ENCODE measurements at places on chromosomes 4 and X. TPM values are rescaled to one million over a fixed set of nuclear protein-coding genes. Genes with fewer than 3 reads are reported as not detected.

- DNase-seq: no peak
Measured at GRCh38 chr4:32340591-32340990, 1620.4 kb downstream of the PCDH7 start.

- DNase-seq: no peak
Measured at GRCh38 chrX:155105919-155106318, 34.6 kb downstream of the BRCC3 start.

GRCh38 chr4:158236304-158237030 is 26.2 kb downstream of the TMEM144 start:
- DNase-seq: no peak

The F8 gene
- 0.50 TPM for total RNA-seq

DNA sequence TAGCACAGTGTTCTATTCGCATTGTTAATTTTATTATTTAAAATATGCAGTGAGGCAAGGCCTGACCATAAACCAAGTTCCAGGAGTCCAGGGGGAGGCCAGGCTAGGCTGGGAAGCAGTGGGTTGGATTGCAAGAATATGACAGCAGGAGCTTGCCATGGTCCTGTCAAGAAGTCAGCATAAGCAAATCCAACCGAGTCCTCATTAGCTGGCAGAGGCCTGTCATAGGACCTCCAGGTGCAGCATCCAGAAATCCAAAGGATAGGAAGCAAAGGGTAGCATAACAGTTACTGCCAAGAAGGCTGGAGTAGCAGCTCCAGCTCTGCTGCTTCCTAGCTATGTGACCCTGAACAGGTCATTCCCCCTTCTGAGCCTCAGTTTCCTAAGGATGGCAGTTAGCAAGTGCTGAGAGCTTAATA is 13.4 kb downstream of the PJA1 start:
- no peak for DNase-seq

The EPHA5 gene
- 6.0 TPM for total RNA-seq

GRCh38 chr4:70678383-70678999 is 9.8 kb upstream of the UTP3 start:
- DNase-seq: no peak

GRCh38 chr4:617644-618641 is 7.4 kb upstream of the PDE6B start:
- no peak for DNase-seq

GRCh38 chrX:36528661-36529060 is 479.5 kb upstream of the FAM47C start:
- no peak for DNase-seq

GRCh38 chr4:1711055-1711570 is 1.0 kb downstream of the SLBP start:
- DNase-seq: no peak

The FGG gene
- total RNA-seq: 0.45 TPM

The MAOB gene
- not detected for total RNA-seq

GRCh38 chrX:120755066-120755846 is 120.4 kb downstream of the CT47B1 start:
- DNase-seq: no peak

DNA sequence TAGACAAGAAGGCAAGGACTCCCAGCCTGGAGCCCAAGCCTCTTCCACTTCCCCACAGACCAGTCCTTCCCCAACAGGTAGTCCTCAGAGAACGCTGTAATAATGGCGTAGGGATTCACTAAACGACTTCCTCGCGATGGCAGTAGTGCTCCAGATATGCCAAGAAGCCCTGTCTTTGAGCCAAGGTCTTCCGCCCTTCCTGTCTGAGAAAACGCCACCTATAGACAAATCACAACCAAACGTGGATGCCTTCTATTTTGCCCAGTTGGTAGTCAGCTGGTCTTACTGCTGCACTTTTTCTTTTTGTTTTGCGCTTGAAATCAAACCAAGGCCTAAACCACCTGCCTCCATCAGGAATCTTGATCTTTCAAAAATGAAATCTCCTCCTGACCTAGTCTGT is 203.3 kb downstream of the OR13H1 start:
- DNase-seq: peak; percentile 94

- DNase-seq: no peak
Measured at GRCh38 chrX:70480660-70481018, 36.0 kb downstream of the DLG3 start.

GRCh38 chr4:5368426-5368825 is 317.1 kb downstream of the STK32B start:
- DNase-seq: no peak

The BMPR1B gene
- 9.5 TPM for total RNA-seq

The MAMLD1 gene
- 0.16 TPM for total RNA-seq

- DNase-seq: no peak
Measured at GRCh38 chr4:24226023-24226422, 336.2 kb upstream of the PPARGC1A start.

The CSN1S1 gene
- not detected for total RNA-seq

GRCh38 chrX:45070116-45071007 is 130.3 kb downstream of the DIPK2B start:
- peak; percentile 65 for DNase-seq

DNA sequence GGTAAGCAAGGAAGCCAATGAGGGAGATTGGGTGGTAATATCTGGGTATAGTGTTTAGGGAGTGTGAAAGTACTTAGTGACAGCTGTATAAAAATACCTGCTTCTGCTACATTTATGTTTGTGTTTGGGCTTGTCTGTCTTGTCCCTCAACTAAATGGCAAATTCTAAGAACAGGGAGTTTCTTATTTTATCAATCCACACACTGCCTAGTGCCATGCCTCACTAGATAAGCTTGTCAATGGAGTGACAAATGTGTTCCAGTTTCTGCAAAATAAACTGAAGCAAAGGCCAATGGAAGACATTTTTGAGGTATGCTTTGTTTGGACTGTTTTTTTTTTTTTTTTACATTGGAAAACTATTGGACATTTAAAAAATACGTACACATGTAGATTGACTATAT is 418.0 kb downstream of the SH2D1A start:
- DNase-seq: no peak

The SMR3B gene
- total RNA-seq: not detected

The ADH1B gene
- total RNA-seq: not detected

- DNase-seq: peak; percentile 84
Measured at GRCh38 chr4:27861381-27861787, 1000.7 kb downstream of the STIM2 start.

DNA sequence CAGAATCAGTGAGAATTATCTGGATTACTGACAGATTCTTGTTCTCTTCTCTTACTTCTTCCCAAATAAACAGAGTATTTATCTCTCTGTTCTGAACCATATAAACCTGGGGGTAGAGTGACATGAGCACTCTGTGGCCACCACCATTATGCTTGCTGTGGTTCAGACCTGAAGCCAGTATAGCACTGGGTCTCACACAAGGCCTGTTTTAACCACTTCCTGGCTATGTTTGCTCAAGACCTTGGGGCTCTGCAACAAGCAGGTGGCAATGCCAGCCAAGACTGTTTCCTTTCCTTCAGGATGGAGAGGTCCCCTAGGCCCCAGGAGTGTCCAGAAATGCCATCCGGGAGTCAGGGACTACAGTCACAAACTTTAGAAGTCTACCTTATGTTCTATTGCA is 21.7 kb upstream of the HEPH start:
- DNase-seq: no peak

The KLB gene
- total RNA-seq: not detected

- no peak for DNase-seq
Measured at GRCh38 chr4:175090116-175090515, 172.0 kb downstream of the ADAM29 start.

The TCP11X2 gene
- not detected for total RNA-seq

DNA sequence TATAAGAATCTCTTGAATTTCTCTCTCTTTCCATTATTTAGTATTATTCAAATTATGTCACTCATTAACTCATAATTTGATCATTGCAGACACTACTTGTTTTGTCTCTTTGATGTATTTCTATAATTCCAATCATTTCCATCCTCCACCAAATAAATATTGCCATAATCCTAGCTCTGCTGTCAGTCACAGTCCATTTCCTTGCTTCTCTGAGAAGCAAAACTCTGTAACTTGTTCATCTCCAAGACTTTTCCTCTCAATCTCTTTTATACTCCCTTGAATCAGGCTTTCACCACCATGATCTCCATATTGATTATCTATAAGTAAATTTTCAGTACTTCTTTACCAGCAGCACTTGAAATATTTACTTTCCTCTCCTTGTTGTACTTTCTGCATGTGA is 135.9 kb downstream of the SCLT1 start:
- no peak for DNase-seq

- DNase-seq: no peak
Measured at GRCh38 chr4:6956434-6957147, 47.0 kb downstream of the TBC1D14 start.

- DNase-seq: no peak
Measured at GRCh38 chr4:181745933-181746625, 497.1 kb upstream of the TENM3 start.

The FAM9C gene
- total RNA-seq: not detected

The DOK7 gene
- total RNA-seq: not detected

DNA sequence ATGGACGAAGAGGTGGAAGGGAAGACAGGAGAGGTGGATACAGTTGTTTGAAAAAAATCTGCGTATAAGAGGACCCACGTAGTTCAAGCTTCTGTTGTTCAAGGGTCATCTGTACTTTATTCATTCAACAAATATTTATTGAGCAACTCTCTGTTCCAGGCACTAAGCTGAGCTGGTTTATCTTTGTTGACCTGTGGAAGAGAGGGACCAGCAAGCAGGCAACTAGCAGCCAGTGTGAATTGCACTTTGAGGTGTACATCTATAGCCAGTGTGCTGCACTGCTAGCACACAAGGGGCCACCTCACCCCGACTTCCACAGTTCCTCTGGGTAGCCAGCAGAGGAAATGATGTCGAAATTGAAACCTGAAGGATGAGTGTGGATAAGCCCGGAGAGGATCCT is 191.4 kb downstream of the SOWAHB start:
- no peak for DNase-seq

DNA sequence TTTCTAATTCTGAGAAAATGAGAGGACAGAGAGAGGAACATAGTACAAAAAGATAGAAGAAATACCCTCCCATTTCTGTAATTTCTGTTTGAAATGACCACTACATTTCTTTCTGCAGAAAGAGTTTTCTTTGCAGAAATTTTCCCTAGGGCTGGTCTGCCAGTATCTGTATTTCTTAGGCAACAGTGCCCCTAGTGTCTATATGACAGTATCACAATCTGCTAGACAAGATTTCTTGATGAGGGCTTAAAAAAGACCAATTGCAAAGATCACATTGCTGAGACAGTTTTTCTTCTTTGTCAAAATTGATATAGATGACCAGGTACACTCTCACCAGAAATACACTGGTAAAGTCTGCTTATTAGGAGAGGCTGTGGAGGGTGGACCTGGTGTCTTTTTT is 81.0 kb upstream of the ZDHHC15 start:
- peak; percentile 47 for DNase-seq

GRCh38 chrX:39242187-39242586 is 440.9 kb downstream of the MID1IP1 start:
- DNase-seq: peak; percentile 39

- DNase-seq: peak; percentile 14
Measured at GRCh38 chrX:74420196-74421035, 877 bp upstream of the SLC16A2 start.

- DNase-seq: no peak
Measured at GRCh38 chr4:27173280-27173679, 312.6 kb downstream of the STIM2 start.

DNA sequence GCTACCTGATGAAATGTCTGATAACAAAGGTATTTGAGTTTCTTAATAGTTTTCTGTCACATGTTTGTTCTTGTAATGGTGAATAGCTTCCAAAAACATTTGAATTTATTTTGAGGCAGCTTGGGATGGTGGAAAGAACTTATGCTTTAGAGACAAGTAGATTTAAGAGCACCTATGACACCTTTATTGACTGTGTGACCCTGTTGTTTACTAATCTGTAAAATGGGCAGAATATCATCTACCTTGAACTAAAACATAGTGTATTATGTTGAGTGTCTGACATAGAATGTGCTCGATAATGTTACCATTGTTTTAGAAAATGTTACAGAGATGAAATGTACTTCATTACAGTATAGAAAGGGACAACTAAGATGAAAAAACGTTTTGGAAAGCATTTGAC is 24.9 kb downstream of the STAG2 start:
- no peak for DNase-seq

The HTRA3 gene
- total RNA-seq: 0.05 TPM

DNA sequence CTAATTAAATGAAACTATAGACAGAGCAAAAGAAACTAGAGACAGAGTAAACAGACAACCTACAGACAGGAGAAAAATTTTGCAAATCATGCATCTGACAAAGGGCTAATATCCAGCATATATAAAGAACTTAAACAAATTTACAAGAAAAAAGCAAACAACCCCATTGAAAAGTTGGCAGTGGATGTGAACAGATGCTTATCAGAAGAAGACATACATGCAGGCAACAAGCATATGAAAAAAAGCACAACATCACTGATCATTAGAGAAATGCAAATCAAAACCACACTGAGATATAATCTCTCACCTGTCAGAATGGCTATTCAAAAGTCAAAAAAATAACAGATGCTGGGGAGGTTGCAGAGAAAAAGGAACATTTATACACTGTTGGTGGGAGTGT is 14.8 kb downstream of the ZNF280C start:
- no peak for DNase-seq

DNA sequence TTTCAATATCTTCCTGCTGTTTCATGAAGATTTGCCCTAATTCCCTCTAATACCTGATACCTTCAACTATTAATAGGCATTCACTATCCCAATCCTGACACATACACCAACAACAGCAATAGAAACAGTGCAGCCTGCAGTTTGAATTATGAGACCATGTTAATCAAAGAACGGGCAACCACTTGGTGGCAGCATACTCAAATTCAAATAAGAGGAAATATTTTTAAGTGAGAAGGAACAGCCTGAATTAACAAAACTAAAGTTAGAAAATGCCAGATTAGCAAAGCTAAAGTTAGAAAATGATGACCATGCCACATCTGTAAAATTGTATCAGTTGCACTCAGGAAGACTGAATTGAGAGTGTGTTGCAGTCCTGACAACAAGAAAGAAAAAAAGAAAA is 204.9 kb downstream of the SMARCA1 start:
- DNase-seq: peak; percentile 53

The TLR10 gene
- total RNA-seq: 0.08 TPM

The XAGE1A gene
- total RNA-seq: not detected

DNA sequence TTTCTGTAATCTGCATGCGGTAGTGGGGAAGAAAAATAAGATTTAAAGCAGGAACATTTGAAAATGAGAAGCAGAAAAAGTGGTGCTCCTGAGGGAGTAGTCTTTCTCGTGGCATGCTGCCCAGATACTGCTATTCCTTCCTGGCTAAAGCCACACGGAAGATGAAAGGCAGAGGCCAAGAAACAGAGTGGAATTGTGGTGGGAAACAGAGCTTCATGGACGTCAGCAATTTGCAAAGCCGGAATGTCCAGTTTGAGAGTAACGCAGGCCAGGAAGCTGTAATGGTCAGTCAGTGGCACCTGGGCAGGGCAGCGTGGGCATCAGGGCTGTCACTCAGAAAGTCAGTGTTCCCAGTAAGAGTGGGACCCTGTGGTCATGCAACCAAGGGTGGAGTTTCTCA is 63.7 kb upstream of the FMR1 start:
- no peak for DNase-seq

Data from SK-MEL-5 (cell line).